ENCODE measurements at places on chromosomes 2 and 18.

GRCh38 chr18:73688851-73689711 is 458.6 kb downstream of the FBXO15 start:
- DNase-seq = no peak

GRCh38 chr2:28648671-28649395 is 102.8 kb upstream of the PPP1CB start:
- no peak for DNase-seq

DNA sequence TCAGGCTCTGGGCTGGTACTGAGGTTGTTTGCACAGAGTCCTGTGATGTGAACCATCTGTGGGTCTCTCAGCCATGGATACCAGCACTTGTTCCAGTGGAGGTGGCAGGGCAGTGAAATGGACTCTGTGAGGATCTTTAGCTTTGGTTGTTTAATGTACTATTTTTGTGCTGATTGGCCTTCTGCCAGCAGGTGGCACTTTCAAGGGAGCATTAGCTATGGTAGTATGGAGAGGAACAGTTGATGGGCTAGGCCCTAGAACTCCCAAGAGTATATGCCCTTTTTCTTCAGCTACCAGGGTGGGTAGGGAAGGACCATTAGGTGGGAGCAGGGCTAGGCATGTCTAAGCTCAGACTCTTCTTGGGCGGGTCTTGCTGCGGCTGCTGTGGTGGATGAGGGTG is 257.0 kb upstream of the GYPC start:
- no peak for DNase-seq

DNA sequence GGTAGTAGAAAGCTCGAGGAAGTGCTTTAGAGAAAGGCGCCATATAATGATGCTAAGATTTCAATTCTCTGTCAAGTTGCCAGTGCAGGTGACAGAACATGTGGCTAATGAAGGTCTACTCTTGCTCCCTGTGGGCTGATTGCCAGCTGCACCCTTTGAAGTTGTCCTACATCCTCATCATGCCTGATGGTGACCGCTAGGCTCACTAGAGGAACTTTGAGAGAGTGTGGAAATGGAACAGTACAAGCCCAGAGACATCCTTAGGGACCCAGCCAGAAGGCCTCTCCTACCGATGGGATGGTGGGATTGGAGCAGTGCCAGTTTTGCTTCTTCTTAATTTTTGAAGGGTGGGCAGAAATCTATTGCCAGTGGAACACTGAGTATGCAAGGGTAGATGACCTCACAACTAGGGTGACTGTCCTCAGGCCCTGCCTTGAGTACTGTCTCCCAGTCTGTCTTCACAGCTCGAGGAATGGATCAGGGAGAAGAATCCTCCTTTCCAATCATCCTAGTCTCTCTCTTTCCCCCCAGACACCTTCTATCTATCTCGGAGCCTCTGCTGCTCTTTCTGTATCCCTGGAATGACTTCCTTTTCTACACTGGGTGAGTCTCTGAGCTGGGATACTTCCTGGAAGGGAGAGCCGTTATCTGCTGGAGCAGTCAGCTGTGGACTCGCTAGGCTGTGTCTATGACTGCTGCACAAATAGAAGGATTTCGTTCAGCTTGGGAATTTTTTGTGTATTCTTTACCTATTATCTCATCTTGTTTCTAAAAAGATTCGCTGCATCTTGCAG is 33.5 kb downstream of the LGALSL start:
- DNase-seq = no peak

GRCh38 chr2:119371111-119371510 is 4.3 kb downstream of the DBI start:
- DNase-seq = peak; percentile 72

DNA sequence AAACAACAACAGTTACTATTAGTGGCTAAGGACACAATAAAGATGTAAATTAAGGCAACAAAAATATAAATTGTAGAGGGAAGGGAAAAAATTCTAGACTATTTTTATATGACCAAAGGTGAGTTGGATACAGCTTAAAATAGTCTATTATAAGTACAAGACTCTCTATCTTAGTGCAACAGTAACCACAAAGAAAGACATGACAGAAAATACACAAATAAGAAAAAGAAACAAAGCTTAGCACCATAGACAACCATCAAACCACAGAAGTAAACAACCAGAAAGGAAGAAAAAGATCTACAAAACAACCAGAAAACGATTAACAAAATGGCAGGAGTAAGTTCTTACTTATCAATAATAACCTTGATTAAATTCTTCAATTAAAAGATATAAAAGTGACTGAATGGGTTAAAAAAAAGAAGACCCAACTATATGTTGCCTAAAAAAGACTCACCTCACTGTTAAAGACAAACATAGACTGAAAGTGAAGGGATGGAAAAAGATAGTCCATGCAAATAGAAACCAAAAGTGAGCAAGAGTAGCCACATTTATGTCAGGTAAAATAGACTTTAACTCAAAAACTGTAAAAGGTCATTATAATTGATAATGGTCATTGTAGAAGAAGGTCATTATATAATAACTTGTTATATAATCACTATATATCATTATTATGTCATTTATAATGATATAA is 62.5 kb downstream of the USP40 start:
- no peak for DNase-seq

DNA sequence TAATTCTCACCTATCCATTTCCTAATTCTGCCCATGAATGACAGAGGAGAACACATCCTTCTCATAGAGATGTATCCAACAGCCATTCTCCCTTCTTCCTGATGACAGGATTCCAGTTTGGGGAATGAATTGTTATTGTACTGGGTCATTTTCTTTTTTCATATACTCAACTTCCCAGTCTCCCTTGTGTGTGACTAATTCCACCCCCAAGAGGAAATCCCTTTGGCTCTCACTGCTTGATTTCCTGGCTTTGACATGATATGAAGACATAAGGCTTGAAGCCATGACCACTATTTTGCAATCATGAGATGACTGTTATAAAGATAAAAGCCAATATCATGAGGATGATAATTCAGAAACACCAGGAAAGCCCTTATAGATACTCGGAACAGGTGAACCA is 384.7 kb upstream of the ACVR2A start:
- no peak for DNase-seq

GRCh38 chr2:30115141-30115980 is 31.4 kb upstream of the YPEL5 start:
- peak; percentile 68 for DNase-seq

DNA sequence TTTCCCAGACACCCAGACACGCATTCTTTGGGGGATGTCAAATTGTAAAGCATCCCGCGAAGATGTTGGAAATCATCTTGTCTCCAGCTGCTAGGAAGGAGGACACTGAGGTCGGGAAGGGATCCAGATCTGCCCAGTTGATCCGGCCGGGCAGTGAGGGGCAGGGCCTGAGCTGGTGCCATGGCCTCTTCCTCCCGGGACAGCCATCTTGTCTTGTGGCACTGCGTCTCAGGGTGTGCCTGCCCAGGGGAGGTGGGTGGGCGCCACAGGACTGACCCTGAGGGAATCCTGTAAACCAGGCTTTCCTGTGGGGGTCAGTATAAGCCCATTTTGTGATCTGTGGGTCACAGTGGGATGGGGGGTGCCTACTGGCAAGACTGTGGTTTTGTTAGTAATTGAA is 10.1 kb downstream of the TRAF3IP1 start:
- no peak for DNase-seq
